ENCODE measurements at places on chromosomes 2 and 18.

DNA sequence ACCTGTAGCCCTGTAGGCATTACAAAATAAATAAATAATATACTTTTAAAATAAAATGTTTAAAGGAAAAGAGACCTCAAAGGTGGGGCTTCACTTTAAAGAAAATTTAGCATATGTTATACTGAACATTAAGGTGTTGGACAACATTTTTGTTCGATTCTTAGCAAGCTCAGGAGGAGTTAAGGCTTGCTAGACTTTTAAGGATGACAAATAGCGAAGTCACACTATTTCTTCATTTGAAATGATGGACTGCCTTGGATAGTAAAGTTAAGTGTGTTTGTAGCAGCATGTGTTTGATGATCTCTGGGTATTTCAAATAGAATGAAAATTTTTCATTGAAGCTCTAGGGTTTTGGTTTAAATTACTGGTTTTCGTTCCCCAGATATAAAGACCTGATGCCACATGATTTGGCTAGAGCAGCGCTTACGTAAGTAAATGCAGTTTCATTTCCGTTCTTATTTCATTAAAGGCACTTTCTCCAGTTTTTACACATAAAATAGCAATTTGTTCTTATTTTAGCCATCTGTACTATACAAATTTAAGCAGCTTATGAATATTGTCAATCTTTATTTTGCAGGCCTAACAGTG is 24.9 kb downstream of the HADHB start:
- DNase-seq, result no peak

- no peak for DNase-seq
Measured at GRCh38 chr18:33616556-33616955, 38.5 kb downstream of the ASXL3 start.

GRCh38 chr2:222545823-222546795 is 109.8 kb downstream of the FARSB start:
- no peak for DNase-seq

DNA sequence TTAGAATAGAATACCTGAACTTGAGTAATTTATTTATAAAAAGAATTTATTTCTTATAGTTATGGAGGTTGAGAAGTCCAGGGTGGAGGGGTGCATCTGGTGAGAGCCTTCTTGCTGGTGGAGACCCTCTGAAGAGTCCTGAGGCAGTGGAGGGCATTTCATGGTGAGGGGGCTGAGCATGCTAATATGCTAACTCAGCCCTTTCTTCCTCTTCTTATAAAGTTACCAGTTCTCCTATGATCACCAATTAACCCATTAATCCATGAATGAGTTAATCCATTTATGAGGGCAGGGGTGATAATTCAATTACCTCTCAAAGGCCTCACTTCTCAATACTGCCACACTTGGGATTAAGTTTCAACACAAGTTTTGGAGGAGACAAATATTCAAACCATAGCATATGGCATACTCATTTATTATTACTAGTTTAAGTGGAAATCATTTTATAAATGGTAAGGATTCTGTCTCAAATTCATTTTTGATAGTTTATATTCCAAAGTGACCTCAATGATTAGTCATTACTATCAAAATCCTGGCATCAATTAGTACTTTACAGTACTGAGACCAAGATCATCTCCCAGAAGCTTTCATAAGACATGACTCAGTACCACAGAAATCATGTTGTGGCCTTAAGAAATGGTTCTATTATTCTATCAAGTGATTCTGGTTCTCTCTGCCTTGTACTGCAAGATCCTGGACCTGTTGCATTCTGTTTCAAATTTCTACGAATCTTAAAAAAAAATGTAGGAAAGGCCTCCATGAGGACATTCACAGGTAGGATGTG is 5.5 kb downstream of the ZNF396 start:
- no peak for DNase-seq

DNA sequence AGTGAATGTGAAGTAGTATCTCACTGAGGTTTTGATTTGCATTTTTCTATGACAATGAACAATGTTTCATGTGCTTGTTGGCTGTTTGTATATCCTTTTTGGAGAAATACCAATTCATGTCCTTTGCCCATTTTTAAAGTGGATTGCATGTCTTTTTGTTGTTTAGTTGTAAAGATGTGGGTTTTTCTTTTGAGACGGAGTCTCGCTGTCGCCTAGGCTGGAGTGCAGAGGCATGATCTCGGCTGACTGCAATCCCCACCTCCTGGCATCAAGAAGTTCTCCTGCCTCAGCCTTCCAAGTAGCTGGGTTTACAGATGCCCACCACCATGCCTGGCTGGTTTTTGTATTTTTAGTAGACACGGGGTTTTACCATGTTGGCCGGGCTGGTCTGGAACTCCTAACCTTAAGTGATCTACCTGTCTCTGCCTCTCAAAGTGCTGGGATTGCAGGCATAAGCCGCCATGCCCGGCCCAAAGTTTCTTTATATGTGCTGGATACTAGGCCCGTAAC is 236.7 kb downstream of the MYCN start:
- no peak for DNase-seq

DNA sequence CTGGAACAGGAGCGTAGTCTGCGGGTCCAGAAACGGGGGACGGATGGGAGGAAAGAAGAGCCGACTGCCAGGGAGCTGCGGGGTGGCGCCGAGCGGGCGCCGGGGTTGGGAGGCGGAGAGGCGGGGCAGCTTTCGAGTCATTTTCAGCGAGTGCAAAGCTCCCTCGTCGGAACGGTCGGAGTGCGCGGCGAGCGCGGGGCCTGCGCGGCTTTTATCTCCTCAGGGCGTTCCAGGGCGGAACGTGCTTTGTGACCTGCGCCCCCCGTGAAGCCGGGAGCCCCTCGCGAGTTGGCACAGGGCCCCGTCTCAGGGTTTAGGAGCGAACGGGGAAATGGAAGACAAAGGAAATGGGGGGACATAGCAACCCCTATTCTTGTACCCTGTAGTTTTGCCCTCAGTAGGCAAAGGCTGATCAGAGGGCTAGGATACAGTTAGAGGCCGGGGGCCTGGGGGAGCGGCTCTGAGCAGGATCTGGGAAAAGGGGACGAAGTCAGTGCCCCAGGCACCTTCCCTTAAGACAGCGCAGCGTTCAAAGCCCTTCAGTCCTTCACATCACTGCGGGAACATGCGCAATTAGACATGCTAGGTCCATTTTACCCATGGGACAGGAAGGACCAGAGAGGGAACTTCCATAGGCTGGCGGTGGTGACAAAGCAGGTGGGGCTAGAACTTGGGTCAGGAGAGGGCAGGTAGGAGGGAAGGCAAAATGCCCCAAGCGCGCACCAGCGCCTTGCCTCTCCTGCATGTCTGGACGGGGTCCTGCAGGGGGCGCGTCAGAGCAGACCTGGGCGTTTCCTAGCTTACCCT is 60.1 kb upstream of the IL1RL1 start:
- peak; percentile 74 for DNase-seq

DNA sequence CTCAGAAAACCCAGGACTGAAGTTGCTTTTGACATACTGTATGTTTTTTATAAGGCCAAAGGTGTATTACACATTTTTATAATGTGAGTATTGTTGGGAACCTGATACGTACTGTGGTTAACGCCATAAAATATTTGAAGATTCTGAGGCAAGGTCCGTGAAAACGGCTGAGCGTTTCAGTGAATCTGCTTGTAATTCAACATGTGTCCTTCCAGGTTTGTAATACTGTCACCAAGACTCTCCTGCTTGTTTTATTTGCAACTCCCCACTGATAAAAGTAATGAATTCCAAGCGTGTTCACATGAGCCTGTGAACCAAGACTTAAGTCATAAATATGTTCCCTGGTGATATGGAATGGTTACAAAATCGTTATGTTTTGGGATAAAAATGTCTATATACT is 23.9 kb upstream of the FRZB start:
- no peak for DNase-seq

GRCh38 chr2:62142054-62142453 is 53.9 kb upstream of the B3GNT2 start:
- DNase-seq, result no peak

DNA sequence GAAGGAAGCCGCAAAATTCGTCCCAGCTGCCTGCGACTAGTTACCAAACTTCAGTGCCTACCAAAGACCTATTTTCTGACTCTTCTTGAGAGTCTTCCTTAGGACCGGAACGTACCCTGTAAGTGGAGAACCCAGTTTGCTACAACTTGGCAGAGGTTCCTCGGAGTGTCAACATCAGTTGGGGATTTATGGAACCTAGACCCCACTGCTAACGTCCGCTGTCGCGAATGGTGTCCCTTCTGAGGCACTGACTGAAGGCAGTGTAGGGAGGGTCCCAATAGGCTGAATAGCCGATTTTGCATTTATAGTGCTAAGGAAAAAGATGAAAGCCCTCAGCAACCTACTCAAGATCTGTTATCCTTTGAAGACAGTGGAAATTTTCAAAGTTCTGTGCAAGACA is 568 bp upstream of the STK17B start:
- no peak for DNase-seq

GRCh38 chr2:71831193-71831577 is 316.5 kb downstream of the CYP26B1 start:
- no peak for DNase-seq

GRCh38 chr18:65906621-65907034 is 155.8 kb downstream of the CDH7 start:
- DNase-seq, result no peak

GRCh38 chr2:134718817-134719814 is at the start of gene TMEM163:
Gene TMEM163, minus strand, starts transcription at chr2:134719000.
- DNase-seq, result no peak

DNA sequence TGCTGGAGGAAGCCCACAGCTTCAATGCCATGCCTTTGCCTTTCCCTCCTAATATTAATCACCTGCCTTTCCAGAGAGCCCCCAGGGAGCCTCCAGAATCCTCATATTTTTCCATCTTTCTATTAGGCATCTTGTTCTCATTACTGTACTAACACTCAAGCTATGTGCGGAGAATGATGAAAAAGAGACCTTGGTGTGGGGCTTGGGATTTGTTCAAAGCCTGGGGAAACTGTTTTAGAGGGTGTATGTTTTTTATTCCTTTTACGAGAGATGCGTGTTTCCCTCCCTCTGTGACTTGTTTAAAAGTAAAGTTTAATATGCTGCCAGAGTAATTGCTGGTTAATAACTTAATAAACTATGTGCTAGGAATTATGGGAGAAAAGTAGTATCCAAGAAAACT is 102.4 kb upstream of the ZFP36L2 start:
- DNase-seq, result no peak

DNA sequence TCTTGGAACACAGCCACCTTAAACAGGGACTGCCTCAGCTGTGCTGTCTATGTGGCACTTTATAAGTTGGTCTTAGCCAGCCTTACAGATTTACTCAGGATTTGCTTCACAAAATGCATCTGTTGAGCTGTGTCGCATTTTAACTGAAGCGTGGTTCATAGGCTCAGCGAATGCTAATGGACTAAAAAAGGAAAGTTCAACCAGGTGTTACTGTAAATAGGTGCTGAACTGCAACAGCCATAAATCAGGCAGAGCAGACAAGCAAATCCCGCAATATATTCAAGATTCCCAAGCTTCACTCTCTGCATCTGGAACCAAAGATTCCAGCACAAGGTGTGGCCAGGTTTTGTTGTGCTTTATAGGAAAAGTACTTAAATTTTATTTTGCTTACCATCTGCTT is 130.0 kb downstream of the EPHA4 start:
- DNase-seq, result no peak

DNA sequence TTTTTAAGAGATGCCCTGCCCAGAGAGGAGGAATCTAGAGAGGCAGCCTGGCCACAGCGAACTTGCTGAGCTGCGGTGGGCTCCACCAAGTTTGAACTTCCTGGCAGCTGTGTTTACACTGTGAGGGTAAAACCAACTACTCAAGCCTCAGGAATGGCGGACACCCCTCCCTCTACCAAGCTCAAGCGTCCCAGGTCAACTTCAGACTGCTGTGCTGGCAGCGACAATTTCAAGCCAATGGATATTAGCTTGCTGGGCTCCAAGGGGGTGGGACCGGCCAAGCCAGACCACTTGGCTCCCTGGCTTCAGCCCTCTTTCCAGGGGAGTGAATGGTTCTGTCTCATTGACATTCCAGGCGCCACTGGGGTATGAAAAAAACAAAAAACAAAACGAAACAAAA is 289.4 kb downstream of the KCNS3 start:
- no peak for DNase-seq

DNA sequence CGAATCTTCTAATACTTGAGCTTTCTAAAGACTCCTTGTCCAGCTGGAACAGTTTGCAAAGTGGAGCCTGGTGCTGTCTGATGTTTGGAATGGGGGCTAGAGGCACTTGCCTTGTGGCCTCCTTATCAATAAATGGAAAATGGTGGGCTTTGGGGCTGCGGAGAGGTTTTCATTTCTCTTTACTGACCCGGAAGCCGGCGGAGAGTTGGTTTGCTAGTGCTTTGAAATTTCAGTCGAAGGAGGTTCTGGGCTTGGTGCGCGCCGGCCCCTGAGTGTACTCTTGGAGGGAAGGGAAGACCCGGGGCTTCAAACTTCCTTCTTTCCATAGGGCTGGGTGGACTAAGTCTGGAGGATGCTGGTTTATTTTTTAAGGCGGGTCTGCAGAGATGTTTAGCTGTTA is 714 bp downstream of the RPIA start:
- peak; percentile 29 for DNase-seq

DNA sequence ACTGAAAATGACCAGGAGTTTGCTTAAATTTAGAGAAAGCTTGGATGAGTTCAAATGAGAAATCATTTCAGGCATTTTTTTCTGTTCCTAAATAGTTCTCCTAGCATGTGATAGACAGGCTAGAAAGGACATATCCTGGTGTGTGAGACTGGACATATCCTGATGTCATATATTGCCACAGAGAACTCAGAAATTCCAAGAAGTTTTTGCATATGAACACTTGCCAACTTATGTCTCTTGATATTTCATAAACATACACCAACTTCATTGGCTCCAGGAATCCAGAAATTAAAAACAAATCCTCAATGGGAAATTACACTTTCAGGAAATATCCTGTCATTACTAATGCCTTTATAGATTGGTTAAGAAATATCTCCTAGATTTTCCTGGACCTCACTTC is 2.9 kb upstream of the SERPINB4 start:
- DNase-seq, result no peak

DNA sequence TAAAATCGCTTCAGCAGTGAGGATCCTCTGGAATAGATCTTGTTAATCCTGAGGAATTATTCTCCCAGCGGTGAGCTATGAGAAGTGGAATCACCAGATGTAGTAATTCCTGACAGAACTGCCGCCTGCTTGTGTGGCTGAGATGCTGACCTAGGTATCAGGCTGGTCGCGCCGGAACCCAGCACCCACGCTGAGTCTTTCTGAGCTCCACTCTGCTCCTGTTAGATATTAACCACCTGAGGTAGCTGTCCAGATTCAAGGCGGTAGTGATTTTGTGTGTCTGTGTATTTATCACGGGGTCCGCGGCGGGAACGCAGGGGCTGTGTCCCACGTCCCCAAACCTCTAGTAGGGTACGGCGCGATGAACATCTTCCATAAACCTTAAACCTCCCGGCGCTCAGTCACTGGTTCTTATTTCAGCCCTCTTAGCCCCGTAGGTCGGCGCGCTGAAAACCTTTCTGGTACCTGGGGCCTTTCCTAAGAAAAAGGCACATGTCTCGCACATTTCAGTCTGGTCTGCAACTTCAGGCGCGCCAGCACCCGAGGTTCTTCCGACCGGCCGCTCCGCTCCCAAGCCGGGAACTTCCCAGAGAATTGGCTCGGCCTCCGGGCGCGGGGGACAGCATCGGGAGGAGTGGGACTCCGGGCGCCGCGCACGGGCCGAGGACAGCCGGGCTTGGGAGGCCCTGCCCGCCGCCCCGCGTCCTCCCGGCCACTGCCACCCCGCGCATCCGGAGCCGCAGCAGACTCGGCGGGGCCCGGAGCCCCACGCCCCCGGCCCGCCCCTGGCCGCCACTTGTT is 542 bp upstream of the CNNM3 start:
- DNase-seq, result peak; percentile 14
